Activated CD8-positive, alpha-beta memory T cell treated with anti-CD3 and anti-CD28 coated beads for 4 hours (primary cell): ENCODE measurements at places on chromosomes 4 and X.

- DNase-seq: no peak
Observed at GRCh38 chrX:9087271-9088040, 53.5 kb upstream of the FAM9B start.

DNA sequence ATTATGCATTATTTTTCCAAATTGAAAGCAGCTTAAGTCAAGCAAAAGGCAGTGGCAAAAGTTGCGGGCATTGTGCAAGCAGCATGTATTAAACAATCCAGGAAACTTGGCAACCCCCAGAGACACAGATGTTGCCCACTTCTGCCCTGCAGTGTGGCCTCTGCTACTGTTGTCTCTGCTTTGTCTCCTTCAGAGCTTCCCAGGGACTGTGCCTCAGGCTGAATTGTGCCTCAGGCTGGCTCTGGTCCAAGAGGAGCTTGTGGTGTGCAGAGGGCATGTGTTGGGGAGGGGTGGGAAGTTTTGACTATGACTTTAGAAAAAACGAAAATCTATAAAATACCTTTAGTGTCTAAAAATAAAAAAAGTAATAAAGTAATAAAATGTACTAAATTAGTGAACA, 201.4 kb downstream of the CCSER1 start:
- no peak for DNase-seq

DNA sequence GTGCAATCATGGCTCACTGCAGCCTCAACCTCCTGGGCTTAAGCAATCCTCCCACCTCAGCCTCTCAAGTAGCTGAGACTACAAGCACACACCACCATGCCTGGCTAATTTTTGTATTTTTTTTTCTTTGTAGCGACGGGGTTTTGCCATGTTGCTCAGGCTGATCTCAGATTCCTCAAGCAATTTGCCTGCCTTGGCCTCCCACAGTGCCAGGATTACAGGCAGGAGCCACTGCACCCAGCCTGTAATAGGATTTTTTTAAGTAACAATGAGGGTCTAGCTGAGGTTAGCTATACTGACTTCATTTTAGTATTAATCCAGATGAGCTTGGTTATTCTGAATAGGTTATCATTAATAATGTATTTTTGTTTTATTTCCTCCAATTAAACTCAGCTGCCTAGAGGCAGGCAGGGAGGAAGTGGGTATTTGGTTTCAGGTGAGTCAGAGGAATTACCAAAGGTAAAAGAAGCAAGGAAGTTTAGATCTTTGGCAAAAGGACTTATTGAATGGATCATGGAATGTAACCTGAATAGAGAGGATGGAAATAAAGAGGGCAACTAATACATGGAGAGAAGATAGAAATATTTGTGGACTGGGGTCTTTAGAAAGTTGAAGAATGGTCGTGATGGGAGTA, 1023.3 kb upstream of the TENM3 start:
- DNase-seq: no peak

DNA sequence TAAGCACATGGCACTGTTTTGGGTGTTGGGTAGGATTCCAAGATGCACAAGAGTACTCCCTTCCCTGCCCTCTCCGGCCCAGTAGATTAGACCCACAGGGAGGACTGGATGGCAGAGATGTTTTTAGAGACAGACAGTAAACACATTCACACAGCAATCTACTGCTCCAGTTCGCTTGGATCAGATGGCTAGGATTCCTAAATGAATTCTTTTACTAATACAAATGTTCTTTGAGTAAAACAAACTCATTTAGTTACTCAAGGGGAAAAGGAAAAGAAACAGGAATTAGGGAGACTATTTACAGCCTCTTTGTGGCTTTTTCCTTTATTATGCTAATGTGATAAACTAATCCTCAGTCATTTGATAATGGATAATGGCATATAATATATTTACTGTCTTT, 5.9 kb downstream of the SNX25 start:
- DNase-seq: no peak

GRCh38 chr4:119626420-119626819, 2.2 kb downstream of the PDE5A start:
- DNase-seq: no peak

DNA sequence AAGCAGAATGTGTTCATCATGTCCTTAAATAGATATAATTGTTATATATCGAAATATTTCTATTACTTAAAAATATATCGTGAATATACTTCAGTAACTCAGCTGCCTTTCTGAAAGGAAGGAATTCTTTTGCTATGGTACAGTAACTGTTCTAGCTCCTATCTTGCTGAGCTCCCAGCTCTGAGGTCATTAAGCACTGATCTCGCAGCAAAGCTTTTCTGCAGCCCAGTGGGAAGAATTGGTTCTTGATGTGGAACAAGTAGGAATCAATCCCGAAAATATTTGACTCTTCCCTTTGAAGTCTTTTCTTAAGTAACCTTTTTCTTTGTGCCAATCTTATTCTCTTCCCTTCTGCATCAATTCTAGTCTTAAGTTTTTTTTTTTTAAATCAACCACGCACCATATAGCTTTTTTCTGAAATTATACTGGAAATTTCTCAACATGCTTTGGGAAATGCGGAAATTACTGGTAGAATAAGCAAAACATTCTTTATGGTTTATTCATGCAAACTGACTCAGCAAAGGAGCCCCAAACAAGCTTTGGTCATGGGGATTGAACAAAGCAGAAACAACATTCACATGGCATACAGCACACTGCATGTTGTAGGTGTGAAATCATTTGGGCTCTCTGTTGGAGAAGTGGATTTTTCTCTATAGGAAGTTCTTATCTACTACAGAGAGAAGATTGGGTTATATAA, 428.9 kb upstream of the GNPDA2 start:
- DNase-seq: no peak

- DNase-seq: no peak
Observed at GRCh38 chr4:182042945-182043344, 200.3 kb upstream of the TENM3 start.

- no peak for DNase-seq
Observed at GRCh38 chr4:180164799-180165198, 2078.4 kb upstream of the TENM3 start.

DNA sequence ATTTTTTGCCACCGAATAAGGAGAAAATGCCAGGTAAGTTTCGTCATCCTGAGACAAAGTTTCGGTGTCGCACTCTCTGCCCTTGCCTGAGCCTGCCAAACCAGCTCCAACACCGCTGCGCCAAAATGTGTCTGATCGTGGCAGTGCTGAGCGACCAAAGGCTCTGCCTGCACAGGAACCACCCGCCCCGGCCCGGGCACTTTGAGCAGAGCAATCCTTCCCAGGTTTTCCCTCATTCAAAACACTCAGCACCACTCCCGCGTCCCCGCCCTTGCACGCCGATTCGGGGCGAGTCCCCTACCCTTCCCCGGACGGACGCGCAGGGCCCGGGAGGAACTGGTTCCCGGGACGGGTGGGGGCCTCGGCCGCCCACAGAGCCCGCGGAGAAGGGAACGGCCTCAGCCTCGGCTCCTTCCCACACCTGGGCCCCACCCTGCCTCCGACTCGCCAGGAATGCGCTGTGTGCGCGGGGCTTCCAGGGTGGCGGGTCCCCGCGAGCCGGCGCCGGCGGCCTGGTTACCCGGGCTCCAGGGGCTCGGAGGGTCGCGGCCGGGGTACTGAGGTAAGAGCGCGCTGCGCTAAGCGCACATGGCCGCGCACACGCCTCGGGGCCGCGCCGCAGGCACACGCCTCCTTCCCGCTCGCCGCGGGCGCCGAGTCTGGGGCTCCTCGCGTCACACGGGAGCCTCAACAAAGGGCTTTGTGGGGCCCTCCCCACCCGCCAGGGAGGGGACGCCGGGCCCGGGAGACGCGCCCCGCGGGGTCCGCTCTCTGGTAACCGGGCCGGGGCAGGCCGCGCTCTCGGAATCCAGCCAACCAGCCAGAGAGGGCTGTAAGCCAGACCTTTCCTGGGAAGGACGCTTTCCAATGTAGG, at the start of gene C4orf36:
Gene C4orf36 (minus strand): TSS at position 661 of the 874 bp plus-strand sequence. CDS start 902 bp downstream, outside the sequence.
- no peak for DNase-seq

- DNase-seq: no peak
Observed at GRCh38 chrX:46991664-46992063, 79.4 kb downstream of the JADE3 start.

- DNase-seq: no peak
Observed at GRCh38 chr4:15958562-15958961, 4.4 kb downstream of the FGFBP2 start.

DNA sequence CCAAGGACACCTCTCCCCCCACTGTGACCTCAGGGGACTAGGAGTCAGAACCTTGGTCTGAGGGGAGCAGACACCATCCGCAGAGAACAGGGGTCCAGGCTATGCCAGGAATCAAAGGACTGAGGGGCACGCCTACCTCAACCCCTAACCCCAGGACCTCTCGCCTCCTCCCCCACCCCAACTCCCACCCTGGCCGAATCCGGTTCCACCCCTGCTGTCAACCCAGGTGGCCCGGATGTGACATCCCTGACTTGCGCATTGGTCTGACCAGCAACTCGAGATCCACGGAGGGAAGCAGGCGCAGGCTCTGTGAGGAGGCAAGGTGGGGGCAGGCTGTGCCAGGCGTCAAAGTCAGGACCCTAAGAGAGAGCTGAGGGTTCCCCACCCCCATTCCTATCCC, 468 bp upstream of the MAGEA4 start:
- DNase-seq: no peak

DNA sequence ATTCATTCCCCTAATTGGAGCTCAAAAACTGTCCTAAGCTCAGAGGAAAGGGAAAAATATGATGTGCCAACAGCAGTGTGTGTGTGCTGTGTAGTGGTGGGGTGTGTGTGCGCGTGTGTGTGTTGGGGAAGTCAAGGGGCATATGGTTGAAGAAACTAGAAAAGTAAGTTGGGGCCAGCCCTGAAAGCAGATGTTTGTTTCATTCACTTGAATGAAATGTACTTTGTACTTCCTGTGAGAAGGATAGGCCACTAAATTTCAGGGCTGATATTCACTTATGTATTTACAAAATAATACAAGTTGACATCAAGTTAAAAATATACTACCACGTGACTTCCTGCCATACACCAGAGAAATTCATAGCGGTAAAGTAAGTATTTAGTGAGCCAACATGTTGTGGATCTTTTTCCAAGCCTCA, 151.3 kb upstream of the JADE1 start:
- DNase-seq: no peak
